ENCODE measurements at places on chromosomes 11 and 22.

DNA sequence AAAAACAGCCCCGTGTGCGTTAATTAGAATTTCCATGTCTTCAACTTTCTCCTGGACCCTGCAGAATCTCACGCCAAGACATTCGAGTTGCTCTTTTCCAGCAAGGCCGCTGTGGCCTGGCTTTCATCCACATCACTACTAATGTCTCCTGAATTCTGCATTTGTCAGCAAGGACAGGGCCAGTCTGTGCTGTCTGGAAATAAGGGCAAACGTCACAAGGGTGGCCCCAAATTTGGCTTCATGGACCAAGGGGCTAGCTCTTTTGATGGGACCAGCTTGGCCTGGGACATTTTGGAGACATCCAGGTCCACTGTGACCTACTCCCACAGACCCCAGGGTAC is 33.4 kb downstream of the KCNQ1OT1 start:
- peak; percentile 34 for DNase-seq

DNA sequence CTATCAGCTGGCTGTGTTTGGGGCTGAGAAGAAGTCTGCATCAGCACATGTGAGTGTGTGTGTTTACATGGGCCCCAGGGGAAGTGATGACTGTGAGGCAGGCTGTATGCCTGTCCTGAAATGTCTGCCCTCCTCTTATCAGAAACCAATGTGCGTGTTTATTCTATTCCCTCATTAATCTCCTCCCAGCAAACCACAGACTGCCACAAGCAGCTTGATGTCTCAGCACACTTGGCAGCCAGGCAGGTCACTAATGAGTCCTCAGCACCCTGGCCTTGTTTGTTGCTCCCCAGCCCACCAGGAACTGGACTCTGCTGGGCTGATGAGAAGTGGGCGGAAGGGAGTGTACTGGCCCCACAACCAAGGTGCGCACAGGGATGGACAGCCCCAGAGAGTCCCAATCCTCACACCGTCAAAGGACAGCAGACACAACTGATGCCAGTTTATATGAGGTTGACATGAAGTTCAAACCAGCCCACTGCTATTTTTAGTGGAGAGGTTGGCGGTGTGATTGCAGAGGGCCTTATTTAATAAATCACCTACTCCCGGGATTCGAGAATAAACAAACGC is 225.8 kb downstream of the ETS1 start:
- DNase-seq, result no peak

GRCh38 chr11:23755769-23756168 is 741.1 kb upstream of the LUZP2 start:
- DNase-seq, result no peak

DNA sequence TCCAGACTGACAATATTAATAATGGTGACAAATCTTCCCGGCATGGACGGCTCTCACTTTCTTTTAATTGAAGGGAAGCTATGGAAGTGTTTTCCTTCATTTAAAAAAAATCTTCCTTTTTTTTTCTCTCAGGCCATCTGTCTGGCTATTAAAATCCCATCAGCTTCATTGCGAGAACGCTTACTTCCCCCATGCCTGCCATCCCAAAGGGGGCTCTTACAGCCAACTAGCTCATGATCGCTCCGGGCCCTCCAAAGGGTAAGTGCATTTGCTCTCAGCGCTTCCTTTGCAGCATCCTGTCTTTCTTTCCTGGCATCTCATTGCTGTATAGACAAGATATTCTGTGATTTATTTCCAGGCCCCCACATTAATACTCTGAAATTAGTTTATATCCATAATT is 20.7 kb downstream of the CACNG2 start:
- DNase-seq, result no peak

DNA sequence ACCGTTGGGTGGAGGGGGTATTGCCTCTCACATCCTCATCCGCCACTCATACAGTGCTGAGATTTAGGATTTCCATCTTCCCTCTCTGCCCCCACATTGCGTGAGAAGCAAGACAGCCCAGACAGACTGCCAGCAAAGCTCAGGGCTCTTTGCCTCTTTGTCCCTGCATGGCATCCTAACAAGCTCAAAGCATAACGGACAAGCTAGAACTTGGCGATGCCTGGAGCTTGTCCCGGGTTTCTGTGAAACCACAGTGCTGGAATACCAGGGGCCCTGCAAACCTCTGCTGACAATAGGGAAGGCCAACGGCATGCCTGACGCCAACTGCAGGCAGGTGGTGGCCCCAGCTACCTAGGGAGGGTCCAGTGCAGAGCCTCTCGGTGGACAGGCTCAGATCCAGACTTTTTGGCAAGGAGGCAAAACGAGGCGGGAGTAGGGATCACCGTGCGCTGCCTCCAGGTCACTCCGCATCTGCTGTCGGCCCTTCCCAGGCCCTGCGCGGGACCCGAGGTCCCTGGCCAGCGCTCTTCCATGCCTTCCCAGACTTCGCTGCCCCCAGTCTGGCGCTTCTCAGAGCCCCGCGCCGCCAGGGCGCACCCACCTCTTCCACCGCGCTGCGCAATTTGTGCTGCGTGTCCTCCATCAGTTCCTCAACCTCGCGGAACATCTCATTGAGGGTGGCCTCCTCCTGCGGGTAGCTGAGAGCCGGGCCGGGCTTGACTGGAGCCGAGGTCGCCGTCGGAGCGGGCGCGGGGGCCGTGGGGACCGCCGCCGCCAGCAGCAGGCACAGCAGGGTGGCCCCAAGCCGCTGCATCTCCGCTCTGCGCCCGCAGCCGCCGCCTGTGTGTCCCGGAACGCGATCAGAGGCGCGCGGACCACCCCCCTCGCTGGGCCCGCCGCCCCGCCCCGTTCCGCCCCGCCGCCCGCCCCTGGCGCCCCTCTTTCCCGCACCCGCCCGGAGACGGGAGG is at the start of gene DKK3:
TSS of gene DKK3 (minus strand) at position 858 of the 969 bp plus-strand sequence. CDS start at position 814, 44 bp downstream.
- peak; percentile 66 for DNase-seq

DNA sequence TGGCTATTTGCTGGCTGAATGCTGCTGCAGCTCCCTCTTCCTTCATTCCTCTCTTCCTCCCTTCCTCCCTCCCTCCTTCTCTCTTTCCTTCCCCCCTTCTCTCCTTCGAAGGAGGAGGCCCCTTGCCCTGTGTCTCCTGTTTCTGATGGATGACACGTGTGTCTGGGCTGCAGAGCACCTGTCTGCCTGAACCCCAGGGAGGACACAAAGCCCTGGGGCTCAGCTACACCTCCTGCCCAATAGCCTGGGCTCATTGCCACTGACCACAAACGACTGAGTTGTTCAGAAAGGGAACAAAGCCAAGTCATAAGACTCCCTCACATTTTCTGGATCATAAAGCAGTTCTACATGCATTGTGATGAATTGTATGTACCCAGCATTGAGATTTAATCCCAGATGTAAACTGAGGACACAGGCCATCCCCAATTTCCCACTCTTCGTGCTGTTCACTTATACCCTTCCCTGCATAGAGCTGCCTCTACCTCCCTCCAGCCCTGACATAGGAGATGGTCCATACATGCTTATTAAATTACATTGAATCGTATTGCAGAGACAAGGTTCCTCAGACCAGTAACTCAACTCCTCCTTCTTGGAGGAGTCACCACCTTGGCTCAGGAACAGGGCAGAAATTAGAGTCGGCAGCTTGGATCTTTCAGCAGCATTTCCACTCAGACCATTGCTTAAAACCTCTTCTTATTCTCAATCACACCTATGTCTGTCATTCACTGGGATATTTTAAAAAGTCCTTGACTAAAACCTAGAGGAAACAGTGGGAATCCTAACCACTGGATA is 1.2 kb downstream of the CSRP3 start:
- no peak for DNase-seq

GRCh38 chr22:48112687-48113521 is 1350.5 kb downstream of the TBC1D22A start:
- DNase-seq, result no peak

GRCh38 chr11:29312812-29313211 is 704.0 kb downstream of the KCNA4 start:
- DNase-seq, result no peak

GRCh38 chr22:28497188-28497587 is 182.5 kb downstream of the TTC28 start:
- no peak for DNase-seq

DNA sequence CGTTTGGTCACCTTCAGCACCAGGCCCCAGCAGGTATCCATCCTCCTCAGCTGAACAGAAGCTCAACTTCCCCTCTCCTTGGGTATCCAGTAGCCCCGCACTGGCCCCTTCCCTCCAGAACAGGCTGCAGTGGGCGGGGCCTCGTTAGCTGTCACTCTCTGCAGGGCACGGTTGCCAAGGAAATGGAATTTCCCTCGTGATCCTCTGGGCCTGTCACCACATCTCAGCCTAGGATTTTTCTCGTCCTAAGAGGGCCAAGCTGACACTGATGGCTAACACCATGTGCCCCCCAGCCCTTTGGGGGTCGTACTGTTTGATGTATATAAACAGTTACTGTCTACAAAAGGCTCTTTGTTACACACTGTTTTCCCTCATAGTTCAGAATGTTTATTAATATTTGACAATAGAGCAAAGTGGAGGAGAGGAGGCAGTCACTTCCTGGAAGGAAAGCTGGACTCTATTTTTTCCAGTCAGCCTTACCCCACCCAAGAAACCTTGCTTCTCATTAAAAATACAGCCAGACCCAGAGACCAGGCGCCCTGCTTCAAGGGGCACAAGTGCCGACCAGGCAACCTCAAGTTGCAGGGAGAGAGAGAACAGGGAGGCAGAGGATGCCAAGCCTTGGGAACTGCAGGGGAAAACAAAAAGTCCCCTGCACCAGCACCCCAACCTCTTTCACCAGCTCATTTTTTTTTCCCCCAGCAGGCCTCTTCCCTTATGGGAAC is 44.5 kb downstream of the FEZ1 start:
- DNase-seq, result peak; percentile 83

DNA sequence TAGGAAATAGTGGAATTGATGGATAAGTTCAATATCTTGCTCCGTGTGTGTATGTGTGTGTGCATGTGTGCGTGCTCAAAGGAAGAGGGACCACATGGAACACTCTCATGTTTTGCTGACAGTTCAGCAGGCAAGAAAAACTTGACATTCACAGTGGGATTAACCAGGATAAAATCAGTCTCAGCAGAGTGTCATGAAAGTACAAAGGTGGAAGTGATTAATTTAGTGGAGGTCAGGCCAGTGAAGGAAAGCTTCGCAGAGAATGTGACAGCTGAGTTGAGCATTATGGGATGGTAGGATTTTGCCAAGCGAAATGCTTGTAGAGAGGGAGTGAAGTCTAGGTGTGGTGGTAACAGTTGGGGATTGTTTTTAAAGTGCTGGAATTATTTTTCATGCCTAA is 15.7 kb upstream of the FBXO3 start:
- DNase-seq, result no peak

DNA sequence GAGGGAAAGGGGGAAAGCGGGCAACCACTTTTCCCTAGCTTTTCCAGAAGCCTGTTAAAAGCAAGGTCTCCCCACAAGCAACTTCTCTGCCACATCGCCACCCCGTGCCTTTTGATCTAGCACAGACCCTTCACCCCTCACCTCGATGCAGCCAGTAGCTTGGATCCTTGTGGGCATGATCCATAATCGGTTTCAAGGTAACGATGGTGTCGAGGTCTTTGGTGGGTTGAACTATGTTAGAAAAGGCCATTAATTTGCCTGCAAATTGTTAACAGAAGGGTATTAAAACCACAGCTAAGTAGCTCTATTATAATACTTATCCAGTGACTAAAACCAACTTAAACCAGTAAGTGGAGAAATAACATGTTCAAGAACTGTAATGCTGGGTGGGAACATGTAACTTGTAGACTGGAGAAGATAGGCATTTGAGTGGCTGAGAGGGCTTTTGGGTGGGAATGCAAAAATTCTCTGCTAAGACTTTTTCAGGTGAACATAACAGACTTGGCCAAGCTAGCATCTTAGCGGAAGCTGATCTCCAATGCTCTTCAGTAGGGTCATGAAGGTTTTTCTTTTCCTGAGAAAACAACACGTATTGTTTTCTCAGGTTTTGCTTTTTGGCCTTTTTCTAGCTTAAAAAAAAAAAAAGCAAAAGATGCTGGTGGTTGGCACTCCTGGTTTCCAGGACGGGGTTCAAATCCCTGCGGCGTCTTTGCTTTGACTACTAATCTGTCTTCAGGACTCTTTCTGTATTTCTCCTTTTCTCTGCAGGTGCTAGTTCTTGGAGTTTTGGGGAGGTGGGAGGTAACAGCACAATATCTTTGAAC is 6.8 kb downstream of the MALAT1 start:
- no peak for DNase-seq

DNA sequence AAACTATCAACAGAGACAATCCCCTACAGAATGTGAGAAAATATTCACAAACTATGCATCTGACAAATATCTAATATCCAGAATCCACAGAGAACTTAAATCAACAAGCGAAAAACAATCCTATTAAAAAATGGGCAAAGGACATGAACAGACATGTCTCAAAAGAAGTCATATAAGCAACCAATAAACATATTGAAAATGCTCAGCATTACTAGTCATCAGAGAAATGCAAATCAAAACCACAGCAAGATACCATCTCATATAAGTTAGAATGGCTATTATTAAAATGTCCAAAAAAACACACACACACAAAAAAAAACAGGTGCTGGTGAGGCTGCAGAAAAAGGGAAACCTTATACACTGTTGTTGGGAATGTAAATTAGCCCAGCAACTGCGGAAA is 8.3 kb upstream of the OR52E8 start:
- no peak for DNase-seq

DNA sequence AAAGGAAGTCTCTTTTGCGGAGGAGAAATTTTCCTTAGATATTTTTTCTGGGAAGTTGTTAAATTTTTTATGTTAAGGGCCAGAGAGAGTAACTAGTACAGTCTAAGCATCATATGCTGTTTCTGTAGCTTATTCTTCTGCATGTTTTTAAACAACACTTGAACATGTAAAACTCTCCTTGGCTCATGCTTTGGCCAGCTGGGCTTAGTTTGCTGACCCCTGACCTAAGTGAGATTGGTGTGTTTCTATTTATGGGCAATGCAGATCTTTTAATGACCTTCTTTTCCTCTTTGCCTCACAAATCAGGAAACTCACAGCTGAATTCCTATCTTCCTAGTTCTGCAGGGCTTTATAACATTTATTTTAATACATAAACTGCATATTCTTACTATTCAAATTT is 942.5 kb downstream of the OPCML start:
- no peak for DNase-seq

- DNase-seq, result no peak
Observed at GRCh38 chr22:42914511-42915076, 57.5 kb upstream of the ARFGAP3 start.

DNA sequence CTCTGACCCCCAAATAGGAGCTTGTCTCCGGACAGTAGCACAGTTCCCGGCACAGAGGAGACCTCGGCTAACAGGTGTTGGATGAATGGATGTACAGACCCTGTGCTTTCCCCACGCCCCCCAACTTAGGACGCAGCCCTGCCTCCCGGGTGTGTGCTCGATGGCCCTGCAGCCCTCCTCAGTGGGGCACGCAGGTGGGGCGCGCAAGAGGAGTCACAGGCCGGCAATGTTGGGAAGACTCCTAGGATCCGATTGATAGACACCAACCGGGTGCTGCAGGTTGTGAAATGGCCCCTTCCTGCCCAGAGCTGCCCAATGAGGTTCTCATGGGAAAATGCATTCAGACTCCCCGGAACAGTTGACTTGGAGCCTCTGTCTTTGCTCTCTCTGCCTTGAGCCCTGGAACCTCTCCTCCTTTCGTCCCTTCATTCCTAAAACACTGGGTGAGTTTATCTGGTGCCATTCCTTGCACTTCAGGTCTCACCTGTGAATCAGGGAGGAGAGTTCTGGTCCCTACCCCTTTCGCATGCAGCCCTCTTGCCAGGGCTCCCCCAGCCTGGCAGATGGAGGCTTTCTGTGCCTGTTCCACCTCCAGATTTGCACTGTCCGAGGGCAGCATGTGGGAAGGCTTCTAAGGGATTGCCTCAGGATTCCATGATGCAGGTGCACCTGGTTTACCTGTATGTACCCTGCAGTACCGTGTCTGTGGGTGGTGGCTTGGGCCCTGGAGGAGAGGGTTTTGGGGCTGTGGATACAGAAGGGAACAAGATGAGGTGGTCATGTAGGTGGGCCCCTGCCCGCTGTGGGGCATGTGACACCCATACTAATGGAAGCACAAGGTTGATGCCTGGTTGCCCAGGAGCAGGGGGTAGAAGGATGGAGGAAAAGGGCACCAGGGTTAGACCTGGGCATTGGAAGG is 1.2 kb downstream of the MICALL1 start:
- no peak for DNase-seq
